Central memory CD4-positive, alpha-beta T cell (primary cell): ENCODE measurements at places on chromosomes 11 and 22.

GRCh38 chr11:126832387-126832786 lies 168.2 kb downstream of the KIRREL3 start:
- DNase-seq, result no peak

DNA sequence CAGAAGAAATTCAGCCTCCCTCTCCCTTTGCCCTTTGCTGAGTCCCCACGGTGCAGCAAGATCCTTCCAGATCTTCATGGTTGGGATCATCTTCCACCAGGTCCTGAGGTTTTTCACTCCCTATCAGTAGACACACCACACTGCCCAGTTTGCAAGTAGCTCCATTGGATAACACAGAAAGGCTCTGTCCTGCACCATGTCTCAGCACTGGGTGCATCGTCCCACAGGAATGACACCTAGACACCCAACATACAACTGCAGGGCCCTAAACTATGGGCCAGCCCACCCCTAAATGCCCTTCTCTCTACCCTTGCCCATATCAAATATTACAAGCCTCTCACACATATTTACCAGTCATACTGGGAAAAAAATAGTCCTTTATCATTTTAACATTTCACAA lies 9.4 kb downstream of the KLHL22 start:
- no peak for DNase-seq

GRCh38 chr11:68904248-68904847 lies 657 bp downstream of the IGHMBP2 start:
- DNase-seq, result no peak

DNA sequence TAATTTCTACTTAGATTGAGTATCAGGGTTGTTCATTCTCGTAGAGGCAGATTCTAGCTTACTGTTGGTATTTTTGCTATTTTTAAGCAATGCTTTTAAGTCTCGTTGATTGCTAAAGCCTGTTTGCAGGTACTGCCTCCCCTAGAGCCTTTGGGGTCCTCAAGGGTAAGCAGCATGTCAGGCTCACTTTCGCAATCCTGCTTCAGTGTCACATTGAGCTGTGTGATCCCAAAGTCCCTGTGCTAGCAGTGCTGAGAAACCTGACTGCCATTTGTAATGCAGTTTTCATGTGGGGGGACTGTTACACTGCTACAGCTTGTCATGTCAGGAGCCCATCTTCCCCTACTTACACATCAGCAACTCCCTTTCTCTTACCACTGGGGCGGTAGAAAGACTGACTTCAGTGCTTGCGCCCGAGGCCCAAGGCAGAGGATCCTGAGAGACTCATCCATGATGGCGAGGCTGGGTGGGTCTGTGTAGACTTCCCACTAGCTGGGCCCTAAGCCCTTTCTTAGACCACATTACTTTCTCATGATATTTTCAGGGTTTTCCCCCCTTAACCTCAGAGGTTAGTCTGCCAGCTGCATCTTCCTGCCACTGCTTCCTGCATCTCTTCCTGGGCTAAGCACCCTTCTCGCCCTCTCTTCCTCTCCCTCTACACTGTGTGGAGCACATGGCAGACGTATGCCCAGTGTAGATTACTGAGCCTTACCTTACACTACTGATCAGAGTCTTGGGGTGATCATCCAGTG lies 40.8 kb upstream of the ST14 start:
- DNase-seq, result peak; percentile 48

GRCh38 chr11:15965562-15966250 lies 390.6 kb downstream of the SOX6 start:
- DNase-seq, result no peak

- no peak for DNase-seq
Measured at GRCh38 chr11:66181632-66182315, 86.7 kb upstream of the RAB1B start.

DNA sequence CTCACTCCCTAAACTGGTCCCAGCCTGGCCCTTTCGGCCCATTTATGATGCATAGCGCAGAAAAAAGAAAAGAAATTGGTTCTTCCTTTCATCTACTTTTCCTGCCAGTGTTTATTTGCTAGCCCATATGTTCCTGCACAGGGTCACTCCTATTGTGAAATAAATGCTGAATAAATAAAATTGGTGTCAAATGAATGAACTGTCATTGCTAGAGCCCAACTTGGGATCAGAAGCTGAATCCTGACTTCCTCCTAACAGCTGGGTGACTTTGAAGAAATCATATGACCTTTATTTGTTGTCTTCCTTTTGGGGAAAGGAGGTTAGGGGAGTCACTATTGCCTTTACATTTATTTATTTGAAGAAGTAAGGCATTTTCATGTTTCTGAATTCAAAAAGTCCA lies 92.0 kb downstream of the PRR5L start:
- no peak for DNase-seq

- DNase-seq, result no peak
Measured at GRCh38 chr11:95296165-95296564, 65.2 kb upstream of the SESN3 start.

- DNase-seq, result no peak
Measured at GRCh38 chr22:44396727-44397722, 84.3 kb upstream of the SHISAL1 start.

DNA sequence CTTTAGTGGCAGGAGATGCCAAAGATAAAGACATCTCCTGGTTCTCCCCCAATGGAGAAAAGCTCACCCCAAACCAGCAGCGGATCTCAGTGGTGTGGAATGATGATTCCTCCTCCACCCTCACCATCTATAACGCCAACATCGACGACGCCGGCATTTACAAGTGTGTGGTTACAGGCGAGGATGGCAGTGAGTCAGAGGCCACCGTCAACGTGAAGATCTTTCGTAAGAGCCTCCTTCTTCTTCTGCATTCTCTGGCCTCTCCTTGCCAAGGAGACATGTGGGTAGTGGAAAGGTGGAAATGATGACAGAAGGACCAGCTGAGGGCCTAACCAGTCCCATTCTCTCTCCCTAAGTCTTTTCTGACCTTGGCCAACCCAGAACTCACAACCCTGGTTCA lies 110.1 kb upstream of the TTC12 start:
- DNase-seq, result no peak

GRCh38 chr11:24885580-24886173 lies 388.8 kb downstream of the LUZP2 start:
- no peak for DNase-seq

DNA sequence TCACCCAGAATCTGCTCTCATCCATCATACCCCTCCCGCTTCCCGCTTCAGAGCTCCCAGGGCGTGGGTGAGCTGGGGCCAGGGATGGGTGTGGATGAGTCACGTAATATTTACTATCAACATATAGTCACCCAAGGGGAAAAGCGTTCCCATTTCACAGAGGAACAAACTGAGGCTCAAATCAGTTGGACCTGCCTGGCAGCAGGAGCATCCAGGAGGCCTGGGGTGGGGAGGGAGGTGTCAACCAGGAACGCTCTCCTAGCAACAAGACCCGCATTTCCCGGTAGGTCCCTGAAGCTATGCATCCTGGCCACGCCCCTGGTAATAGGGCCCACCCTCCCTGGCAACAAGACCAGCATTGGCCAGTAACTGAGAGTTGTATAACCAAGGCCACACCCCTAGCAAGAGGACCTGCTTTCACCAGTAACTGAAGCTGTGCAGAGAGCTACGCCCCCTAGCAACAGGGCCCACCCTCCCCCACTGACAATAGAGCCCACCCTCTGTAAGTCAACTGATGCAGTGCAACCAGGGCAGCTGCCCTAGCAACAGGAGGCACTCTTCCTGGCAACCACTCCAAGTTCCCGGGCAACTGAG lies 32.7 kb upstream of the TXNRD2 start:
- no peak for DNase-seq

GRCh38 chr22:25110846-25111578 lies 88.6 kb upstream of the CRYBB3 start:
- DNase-seq, result peak; percentile 51

GRCh38 chr11:30617762-30618161 lies 31.6 kb upstream of the MPPED2 start:
- no peak for DNase-seq

GRCh38 chr11:104370478-104370877 lies 206.5 kb upstream of the PDGFD start:
- no peak for DNase-seq

DNA sequence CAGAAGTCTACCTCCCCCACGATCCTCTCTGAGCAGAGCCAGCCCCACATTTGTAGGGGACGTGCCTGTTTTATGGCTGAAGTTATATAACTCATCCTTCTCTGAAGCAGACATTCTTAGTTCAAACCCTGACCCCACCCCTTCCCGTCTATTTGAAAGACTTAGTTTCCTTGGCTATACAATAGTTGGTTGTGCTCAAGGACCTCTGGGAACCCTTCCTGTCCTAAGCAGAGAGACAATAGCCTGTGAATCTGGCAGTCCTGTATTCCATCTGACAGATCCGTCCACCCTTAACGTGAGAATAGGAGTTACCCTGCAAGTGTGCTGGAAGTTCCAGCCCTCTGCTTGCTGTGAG lies 75.2 kb downstream of the MN1 start:
- DNase-seq, result no peak

DNA sequence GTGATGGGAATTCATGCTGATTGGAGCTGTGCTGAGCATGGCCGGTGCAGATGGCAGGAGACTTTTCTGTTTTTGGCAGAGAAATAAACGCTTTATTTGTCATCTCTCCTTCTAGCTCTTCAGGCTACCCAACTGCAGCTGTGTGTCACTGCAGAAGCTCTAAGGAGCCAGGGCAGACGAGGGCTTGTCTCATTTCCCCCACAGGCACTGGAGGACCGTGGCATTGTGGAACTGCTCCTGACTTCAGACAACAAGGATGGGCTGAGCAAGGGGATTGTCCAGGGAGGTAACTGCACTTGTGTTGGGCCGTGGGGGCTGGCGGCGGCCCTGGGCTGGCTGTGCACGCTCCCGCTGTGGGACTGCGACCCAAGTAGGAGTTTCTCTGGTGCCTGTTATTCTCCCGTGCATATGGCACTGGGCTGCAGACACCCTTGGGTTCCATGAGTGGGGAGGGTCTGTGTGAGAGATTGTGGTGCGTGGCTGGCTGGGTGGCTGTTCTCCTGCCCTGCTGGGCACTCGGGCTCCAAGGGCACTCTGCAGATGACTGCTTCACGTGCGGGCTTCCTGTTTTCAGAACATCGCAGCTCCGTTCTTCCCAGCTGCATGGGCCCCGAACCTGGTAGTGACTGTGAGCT lies 27.2 kb downstream of the GLB1L2 start:
- DNase-seq, result no peak

DNA sequence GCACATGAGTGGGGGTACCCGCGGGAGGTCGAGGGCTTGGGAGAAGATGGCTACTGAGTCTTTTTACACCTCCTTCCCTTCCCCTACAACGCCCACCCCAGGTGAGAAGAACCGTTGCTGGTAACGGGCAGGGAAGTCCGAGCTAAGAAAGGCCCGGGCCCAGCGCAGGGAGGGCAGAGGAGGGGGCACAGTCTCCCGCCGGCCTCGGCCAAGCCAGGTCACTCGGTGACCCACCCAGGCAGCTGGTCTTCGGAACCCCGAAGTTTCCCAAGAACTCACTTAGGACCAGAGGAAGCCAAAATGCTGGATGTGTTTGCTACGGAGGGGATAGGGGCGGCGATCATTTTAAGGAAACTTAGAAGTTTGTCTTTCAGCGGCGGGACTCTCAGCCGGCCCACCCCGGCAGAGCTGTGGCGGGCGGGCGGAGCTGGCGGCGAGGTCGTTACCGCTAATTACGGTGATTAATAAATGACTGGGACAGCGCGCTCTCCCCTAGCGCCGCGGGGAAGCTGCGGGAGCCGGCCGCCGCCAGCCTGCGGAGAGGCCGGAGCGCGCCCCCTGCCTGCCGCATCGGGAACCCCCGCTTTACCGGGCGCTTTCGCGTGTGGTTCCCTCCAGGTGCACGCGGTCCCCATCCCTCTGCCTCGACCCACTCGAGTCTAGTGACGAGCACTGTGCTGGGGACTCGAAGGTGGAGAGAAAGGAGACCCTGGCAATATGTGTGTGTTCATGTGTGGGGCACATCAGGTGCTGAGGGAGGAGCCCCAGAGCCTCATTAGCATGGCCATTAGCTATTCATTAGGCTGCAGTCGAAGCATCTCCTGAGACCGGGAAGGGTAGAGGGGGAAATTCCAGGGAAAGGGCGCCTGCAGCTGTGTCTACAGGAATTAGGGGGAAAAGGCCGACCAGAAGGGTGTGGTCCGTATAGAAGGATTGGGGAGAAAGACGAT lies 945 bp downstream of the ROBO3 start:
- peak; percentile 31 for DNase-seq

- no peak for DNase-seq
Measured at GRCh38 chr22:46162285-46162684, 12.0 kb downstream of the PPARA start.

- DNase-seq, result no peak
Measured at GRCh38 chr22:20632082-20632481, 124.7 kb downstream of the MED15 start.

DNA sequence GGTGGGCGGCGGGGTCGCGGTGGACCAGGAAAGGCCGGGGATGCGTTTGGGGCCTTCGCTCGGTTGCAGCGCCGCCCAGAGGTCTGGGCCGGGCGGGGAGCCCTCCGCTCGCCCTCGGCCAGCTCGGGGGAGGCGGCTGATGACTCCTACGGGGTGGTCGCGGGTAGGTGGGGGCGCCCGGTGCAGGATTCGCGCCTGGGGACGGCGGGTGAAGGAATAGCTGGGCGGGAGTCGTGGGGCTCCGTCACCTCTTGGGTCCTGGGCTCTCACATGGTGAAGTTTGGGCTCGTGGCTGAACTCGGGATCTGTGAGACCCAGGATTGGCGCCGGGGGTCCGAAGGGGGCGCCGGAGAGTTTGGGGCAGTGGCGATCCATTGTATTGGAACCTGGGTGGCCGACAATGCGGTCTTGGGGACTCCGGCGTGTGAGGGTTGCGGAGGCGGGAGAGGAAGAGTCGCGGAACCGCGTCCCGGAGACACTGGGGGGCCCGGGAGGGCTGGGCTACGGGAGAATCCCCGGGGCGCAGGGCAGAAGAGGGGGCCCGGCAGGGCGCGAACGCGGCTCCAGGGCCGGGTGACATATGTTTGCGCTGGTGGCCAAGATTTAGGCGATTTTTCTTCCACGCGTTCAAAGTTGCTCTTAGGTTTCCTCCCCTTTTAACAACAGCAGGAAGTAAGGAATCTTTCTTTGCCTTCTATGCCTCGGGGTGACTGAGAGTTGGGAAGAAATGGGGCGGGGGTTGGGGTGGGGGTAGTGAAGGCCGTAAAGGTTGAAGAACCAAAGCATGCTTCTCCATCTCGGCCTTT lies 935 bp downstream of the QSER1 start:
- peak; percentile 35 for DNase-seq

DNA sequence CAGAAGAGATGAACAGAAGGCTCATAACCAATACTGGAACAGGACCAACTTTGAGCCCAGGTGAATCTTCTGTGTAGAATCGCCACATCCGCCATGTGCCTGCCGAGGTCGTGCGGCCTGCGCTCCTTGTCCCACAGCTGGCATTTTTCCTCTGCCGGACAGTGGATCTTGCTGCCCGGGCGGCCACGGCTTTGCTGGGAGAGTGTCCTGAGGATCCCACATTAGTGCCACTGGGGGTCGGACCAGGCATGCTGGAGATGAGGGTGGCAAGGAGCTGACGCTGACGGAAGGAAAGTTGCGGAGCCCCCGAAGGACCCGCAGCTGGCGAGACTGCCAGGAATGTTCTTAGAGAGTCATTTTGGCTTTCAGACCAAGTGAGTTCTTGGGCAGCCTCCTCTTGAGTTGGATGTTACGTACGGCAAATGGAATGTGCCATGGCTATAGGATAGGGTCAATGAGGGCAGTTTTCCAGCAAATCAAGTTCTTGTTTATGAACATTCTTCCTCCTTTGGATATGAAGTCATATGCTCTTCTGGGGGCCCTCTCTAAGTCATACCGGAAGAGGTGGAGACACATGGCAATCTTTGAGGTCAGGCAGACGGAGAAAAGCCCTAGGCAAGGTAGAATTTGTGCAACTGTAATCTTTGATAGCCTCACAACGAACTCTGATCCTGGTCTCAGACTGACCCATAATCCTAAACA lies 57.4 kb upstream of the NUP160 start:
- DNase-seq, result no peak

- no peak for DNase-seq
Measured at GRCh38 chr22:42188808-42189447, 58.3 kb upstream of the CYP2D6 start.
